ENCODE measurements at places on chromosomes 11 and 22. TPM values are rescaled to one million over a fixed set of nuclear protein-coding genes. Genes with fewer than 3 reads are reported as not detected.
A peak's percentile ranks its signal among the peaks of the same experiment; 100 is the strongest.

GRCh38 chr11:70496591-70497535, 98.5 kb downstream of the CTTN start:
- no peak for DNase-seq

- DNase-seq = no peak
These were observed 784.8 kb downstream of the TBC1D22A start for GRCh38 chr22:47547239-47547661.

DNA sequence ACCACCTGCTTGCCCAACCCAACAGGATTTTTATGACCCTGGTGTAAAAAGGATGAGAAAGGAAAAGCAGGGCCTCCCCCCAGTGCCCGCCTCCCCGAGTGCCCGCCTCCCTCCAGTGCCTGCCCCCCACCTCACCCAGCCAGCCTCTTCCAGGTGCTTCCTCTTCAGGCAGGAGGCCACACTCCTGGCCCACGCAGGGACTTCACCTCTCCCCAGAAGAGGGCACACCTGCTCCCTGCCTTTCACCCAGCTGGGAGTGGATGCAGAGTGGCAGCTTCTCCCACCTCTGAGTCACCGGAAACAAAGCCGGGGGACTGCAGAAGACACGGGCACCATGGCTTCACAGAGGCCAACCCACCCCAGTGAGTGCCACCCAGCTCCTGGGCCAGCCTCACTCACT, 16.1 kb downstream of the CPT1A start:
- DNase-seq = no peak

DNA sequence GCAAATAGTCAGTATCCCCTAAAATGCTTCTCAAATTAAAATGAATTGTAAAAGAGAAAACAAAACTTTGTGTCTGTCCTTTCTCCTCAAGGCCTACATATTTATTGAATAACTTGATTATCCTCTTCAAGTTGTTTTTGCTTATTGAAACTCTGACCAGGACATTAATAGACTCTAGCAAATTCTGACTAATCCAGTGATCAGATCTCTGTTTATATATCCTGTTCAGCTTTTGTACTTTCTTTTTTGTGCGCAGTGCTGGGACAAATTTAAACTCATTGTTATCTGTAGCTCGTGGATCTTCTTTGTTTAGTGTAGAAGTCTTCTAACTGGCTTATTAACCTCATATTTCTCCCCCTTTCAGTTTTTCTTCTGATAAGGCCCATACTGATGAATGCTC, 139.9 kb upstream of the SORL1-AS1 start:
- DNase-seq = no peak

- no peak for DNase-seq
These were observed 3.1 kb upstream of the EHD1 start for GRCh38 chr11:64881476-64881875.

DNA sequence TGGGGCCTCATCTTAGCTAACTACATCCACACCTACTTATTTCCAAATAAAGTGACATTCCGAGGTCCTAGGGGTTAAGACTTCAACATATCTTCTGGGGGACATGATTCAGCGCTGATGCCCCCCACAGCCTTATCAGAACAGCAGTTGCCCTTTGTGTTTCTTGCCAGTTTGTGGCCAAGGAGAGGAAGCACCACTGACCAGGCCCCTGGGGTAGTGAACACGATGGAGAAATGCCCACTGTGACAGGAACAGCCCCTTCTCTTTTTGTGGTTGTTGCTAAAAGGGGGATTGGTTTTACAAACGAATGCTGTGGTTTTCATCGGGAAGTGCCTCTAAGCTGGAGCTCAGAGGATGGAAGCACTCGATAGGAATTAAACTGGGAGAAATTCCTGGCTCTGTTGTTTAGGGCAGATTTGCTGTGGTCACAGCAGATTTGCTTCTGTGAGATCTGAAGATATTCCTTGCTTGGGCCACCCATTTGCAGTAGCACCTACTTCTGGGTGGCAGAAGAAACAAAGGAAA, 88.8 kb downstream of the ABTB2 start:
- DNase-seq = no peak

Gene MMP27
- not detected for total RNA-seq

DNA sequence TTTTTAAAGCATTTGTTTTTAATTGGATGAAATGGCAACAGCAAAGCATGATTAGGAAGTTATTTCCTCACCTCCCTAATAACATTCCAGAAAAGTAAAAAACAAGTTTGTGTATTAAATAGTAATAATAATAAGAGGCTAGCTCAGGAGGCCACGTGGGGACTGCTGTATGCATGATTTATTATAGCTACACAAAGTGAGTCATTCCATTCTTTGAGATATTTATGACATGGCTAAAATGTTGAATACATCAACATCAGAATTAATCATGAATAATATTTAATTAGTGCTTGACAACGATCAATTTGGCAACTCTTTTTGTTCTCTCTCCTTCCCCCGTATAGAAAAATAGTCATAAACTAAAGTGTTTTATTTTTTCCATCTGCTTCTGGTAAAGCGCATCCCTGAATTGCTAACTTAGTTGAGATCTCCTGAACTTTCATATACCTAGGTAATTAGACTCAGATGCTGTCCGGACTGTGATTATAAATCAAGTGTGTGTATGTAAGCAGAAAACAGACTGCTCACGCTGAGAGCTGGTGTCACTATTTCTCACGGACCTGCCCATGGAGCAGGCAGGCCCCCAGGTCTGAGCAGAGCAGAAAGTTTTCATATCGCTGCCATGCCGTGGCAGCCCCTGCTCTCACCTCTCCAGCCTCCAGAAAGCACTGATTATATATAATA, 125.7 kb downstream of the WT1 start:
- DNase-seq = no peak

DNA sequence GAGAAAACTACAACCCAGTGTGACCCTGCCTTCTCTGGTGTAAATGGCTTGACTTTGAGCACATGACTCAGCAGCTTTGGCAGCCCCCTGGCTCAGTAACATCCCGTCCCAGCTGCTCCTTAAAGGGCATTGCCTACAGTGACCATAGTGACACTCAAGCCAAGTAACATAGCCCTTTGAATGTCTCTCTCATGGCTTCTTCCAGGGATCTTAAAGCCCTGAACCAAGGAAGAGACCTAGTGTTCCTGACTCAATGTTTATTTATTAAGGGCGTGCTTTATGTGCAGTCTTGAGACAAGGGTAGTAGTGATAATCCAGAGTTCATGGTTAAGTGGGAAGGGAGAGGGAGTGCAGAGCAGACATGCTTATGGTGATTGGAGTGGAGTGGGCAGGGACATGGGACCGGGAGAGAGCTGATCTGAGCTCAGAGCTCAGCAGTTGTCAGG, 125.7 kb downstream of the PARVA start:
- DNase-seq = no peak

- DNase-seq = no peak
These were observed 94.0 kb upstream of the RASSF10 start for GRCh38 chr11:12915093-12915492.

- no peak for DNase-seq
These were observed 20.3 kb downstream of the BBOX1 start for GRCh38 chr11:27060816-27061460.

Gene TNNT3
- total RNA-seq = not detected

Gene ZNF214
- total RNA-seq = 1.8 TPM

Gene MMP11
- total RNA-seq = 28.8 TPM

GRCh38 chr11:66101066-66101464, 31.0 kb downstream of the PACS1 start:
- no peak for DNase-seq

Gene SYCE3
- total RNA-seq = not detected

GRCh38 chr11:119550053-119550752, 127.2 kb upstream of the THY1 start:
- no peak for DNase-seq

Gene RGL4
- not detected for total RNA-seq

GRCh38 chr11:795634-796564, 2.2 kb downstream of the SLC25A22 start:
- DNase-seq = peak; percentile 78

- DNase-seq = no peak
These were observed 1568.5 kb downstream of the FAM181B start for GRCh38 chr11:81165164-81165563.

Gene LGALS12
- total RNA-seq = not detected

DNA sequence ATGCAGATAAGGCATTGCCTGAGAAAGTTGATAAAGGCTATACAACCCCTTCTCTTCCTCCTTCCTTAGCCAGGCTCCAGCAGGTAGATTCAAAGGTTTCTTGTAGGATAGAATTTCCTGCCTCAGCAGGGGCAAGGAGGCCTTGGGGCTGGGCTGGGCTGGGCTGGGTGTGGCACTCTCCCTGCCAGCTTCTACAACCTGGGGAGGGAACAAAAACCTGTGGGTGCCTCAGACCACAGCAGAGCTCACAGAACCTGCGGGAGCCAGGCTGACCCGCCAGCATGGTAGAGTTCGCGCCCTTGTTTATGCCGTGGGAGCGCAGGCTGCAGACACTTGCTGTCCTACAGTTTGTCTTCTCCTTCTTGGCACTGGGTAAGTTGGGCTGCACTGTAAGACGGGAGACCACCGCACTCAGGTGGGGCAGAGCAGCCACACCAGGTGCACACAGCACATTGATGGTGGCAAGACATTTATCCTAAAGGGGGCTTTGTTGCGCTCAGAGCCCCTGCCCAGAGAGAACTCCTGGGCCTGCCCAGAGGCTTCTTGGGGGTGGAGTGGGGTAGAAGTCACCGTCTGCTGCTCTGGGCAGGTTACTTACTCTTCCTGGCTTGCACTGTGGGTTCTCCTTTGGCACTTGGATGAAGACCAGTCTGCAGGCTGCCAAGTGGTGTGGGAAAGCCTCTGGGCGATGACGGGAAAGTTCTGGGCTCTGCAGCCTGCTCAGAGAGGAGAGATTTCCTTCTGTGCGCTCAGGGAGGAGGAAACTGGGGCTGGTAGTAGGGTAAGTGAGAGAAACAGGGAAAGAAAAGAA, at the start of gene MOGAT2:
MOGAT2 (plus strand) TSS at position 231 of the 811 bp plus-strand sequence; CDS start at position 282, 51 bp downstream.
- no peak for DNase-seq

GRCh38 chr11:46894506-46894905, 23.8 kb downstream of the LRP4 start:
- DNase-seq = no peak

Measured in glutamatergic neuron (in vitro differentiated cells).